ENCODE measurements at places on chromosomes 7 and 10. TPM values are rescaled to one million over a fixed set of nuclear protein-coding genes. Genes with fewer than 3 reads are reported as not detected.

Gene CNTNAP2
- total RNA-seq = 0.20 TPM

Gene ERLIN1
- total RNA-seq = 42.2 TPM

Gene DENND11
- 10.9 TPM for total RNA-seq

Gene ATRNL1
- not detected for total RNA-seq

Gene TYSND1
- 6.9 TPM for total RNA-seq

Gene MYL10
- not detected for total RNA-seq

Gene ANKRD16
- total RNA-seq = 5.3 TPM

Data from mammary microvascular endothelial cell (primary cell).